ENCODE measurements at places on chromosomes 1 and 21. TPM values are rescaled to one million over a fixed set of nuclear protein-coding genes. Genes with fewer than 3 reads are reported as not detected.

Gene GUCA2A
- not detected for total RNA-seq

Gene OR2T29
- total RNA-seq, result not detected

Gene MASP2
- not detected for total RNA-seq

Gene C8A
- not detected for total RNA-seq

Gene MAP3K7CL
- 12.5 TPM for total RNA-seq

Gene RNF223
- total RNA-seq, result 0.26 TPM

Gene XCL2
- total RNA-seq, result not detected

- H3K36me3 ChIP-seq, result no peaks in the 10 kb centered on the region
- no peak overlapping the region for H3K4me3 ChIP-seq
- DNase-seq, result peak; percentile 87
- H3K27me3 ChIP-seq, result no peaks in the 10 kb centered on the region
- H3K4me1 ChIP-seq, result peaks cover 43% of the 10 kb centered on the region
- H3K27ac ChIP-seq, result no peak overlapping the region
These were observed 24.1 kb downstream of the SLC26A9 start for GRCh38 chr1:205918955-205919746.

GRCh38 chr1:166915941-166916340, 39.9 kb upstream of the TADA1 start:
- H3K27ac ChIP-seq, result no peak overlapping the region
- peaks cover 7% of the 10 kb centered on the region for H3K4me1 ChIP-seq
- no peaks in the 10 kb centered on the region for H3K36me3 ChIP-seq
- peaks cover 9% of the 10 kb centered on the region for H3K27me3 ChIP-seq

- H3K36me3 ChIP-seq, result no peaks in the 10 kb centered on the region
- DNase-seq, result no peak
- H3K27me3 ChIP-seq, result no peaks in the 10 kb centered on the region
- H3K4me1 ChIP-seq, result peaks cover 22% of the 10 kb centered on the region
- peak overlapping the region; percentile 54 for H3K4me3 ChIP-seq
- peak overlapping the region; percentile 100 for H3K27ac ChIP-seq
These were observed 1.2 kb upstream of the CAMTA1 start for GRCh38 chr1:6783936-6784559.

- no peaks in the 10 kb centered on the region for H3K4me1 ChIP-seq
- no peak overlapping the region for H3K4me3 ChIP-seq
- no peaks in the 10 kb centered on the region for H3K27me3 ChIP-seq
- no peak for DNase-seq
- no peaks in the 10 kb centered on the region for H3K36me3 ChIP-seq
These were observed 355.6 kb downstream of the SIPA1L2 start for GRCh38 chr1:232274236-232274855.

GRCh38 chr1:20882837-20883236, 95.7 kb upstream of the HP1BP3 start:
- no peak overlapping the region for H3K4me3 ChIP-seq
- no peaks in the 10 kb centered on the region for H3K27me3 ChIP-seq
- no peak overlapping the region for H3K27ac ChIP-seq
- H3K4me1 ChIP-seq, result peaks cover 10% of the 10 kb centered on the region
- H3K36me3 ChIP-seq, result no peaks in the 10 kb centered on the region

DNA sequence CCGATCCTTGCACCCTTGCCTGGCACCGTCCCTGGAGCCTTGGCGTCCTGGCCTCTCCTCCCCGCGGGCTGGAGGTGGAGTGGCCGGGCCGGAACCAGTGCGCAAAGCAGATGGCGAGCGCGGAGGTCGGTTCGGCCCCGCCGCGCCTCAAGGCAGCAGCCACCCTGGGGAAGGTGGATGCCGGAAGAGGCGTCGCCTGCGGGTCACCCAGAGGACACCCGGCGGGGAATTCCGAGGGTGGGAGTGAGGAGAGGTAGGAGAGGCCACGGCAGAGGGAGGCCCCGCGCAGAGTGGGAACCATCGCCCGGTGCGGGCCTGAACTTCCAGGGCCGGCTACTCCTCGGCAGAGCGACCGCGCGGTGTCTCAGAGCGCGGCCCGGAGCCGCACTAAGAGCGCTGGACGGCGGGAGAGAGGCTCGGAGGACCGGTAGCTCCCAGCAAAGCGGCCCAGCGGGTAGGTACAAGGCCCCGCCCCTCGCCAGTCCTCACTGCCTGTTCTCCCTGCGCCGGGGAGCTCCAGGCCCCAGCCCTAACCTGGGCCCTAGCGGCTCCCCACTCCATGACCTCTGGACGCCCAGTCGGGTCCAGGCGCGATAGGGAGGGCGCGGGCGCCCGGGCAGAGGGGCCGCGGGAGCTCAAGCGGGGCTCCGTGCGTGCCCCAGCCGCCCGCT, at the start of gene RNF207:
Gene RNF207 (plus strand): TSS at position 271 of the 671 bp plus-strand sequence. CDS start 417 bp downstream, outside the sequence.
- peak within 1 kb of the TSS; percentile 90 for H3K27ac ChIP-seq
- H3K4me3 ChIP-seq, result peak within 1 kb of the TSS; percentile 43
- H3K36me3 ChIP-seq, result no peaks in the 10 kb centered on the region
- no peaks in the 10 kb centered on the region for H3K27me3 ChIP-seq

DNA sequence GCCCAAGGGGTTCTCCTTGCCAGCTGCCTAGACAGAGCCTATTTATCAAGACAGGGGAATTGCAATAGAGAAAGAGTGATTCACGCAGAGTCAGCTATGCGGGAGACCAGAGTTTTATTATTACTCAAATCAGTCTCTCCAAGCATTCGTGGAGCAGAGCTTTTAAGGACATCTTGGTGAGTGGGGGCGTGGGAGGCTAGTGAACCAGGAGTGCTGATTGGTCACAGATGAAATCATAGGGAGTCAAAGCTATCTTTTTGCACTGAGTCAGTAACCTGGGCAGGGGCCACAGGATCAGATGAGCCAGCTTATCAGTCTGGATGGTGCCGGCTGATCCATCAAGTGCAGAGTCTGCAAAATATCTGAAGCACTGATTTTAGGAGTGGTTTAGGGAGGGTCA, 64.8 kb upstream of the MRPS6 start:
- H3K4me3 ChIP-seq, result no peak overlapping the region
- no peak for DNase-seq
- no peaks in the 10 kb centered on the region for H3K4me1 ChIP-seq
- H3K27ac ChIP-seq, result no peak overlapping the region
- no peaks in the 10 kb centered on the region for H3K36me3 ChIP-seq

DNA sequence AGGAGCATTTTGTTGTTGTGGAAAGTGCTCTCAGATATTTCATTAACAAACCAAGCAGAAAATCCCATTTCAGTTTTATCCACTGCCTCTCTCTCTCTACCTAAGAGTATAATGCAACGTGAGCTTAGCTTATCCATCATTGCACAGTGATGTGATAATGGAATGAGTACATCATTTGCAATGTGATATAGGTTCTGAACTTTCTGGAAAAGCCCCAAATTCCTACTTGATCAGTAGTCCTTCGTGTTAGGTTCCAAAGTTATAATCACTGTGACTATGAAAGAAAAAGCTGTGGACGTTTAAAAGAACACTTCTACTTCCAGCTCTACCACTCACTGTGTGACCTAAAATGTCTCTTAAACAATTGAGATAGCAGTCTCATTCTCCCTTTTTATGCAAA, 76.4 kb upstream of the PRMT6 start:
- no peak for DNase-seq
- no peak overlapping the region for H3K27ac ChIP-seq
- H3K27me3 ChIP-seq, result no peaks in the 10 kb centered on the region
- H3K4me1 ChIP-seq, result no peaks in the 10 kb centered on the region

DNA sequence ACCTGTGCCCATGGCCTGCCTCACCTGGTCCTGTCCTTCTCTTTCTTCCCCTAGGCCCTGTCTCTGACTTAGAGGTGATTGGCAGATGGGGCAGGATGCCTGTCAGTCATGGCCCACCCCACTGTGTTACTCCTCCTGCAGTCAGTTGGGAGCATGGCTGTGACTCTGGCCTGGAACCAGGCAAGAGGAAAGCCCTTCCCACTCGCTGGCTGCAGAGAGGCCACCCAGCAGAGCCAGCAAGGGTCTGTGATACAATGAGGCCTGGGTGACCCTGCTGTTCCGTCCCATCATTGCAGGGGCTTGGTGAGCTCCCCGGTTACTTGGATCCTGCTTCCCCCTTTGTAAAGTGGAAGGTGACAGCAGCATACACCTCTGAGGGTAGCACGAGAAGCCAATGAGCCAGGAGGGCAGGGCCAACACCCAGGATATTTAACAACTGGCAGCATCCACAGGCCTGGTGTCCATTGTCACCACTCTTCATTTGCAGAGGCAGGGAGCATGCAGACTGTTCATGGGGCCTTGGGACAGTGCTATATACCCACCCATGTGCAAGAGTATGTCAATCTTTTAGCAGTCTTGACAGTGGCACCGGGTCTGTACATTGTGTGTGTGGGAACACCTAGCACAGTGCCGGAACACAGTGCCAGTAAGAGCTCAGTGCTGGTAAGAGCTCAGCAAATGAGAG, 191.0 kb upstream of the C1orf174 start:
- no peaks in the 10 kb centered on the region for H3K36me3 ChIP-seq
- no peak overlapping the region for H3K27ac ChIP-seq
- no peaks in the 10 kb centered on the region for H3K27me3 ChIP-seq
- no peak overlapping the region for H3K4me3 ChIP-seq

- no peaks in the 10 kb centered on the region for H3K27me3 ChIP-seq
- no peak overlapping the region for H3K4me3 ChIP-seq
- H3K36me3 ChIP-seq, result no peaks in the 10 kb centered on the region
- DNase-seq, result no peak
- no peak overlapping the region for H3K27ac ChIP-seq
These were observed 37.4 kb downstream of the GPR161 start for GRCh38 chr1:168099337-168099801.

GRCh38 chr1:231165371-231165770, 3.5 kb downstream of the TRIM67 start:
- no peak overlapping the region for H3K4me3 ChIP-seq
- H3K27me3 ChIP-seq, result peaks cover 17% of the 10 kb centered on the region
- no peak for DNase-seq
- no peaks in the 10 kb centered on the region for H3K36me3 ChIP-seq
- H3K4me1 ChIP-seq, result peaks cover 26% of the 10 kb centered on the region
